NCI-H146 (cell line): ENCODE measurements at places on chromosomes 7 and 10.
A peak's percentile ranks its signal among the peaks of the same experiment; 100 is the strongest.

DNA sequence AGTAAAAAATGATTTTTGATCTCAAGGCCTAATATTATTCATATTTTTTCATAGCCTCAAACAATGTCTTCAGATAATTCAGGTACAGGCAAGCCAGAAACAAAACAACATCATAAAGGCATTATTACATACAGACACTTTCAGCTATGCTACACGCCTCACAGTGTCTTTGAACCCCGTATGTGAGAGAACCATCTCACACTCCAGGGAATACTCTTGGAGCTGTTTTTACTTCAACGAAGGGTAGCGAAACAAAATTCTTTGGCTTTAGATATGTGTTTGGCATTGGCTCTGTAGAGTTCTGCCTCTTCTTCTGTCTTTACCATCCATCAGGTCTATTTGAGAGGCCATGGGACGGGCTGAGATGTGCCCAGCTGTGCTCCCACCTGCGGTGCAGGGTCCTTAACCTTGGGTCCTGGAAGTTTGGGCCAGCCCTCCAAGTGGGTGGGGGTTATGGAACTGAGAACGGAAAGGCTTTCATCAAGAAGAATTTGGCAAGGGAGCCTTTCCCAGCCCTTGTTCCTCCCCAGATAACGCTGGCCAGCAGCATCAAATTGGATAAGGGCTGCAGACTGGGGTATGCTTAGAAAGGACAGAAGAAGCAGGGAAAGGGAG is 276.9 kb downstream of the TCF7L2 start:
- DNase-seq: no peak

GRCh38 chr7:158005531-158005930 is 582.1 kb downstream of the PTPRN2 start:
- no peak for DNase-seq

- peak; percentile 48 for DNase-seq
Measured at GRCh38 chr7:33334349-33334748, 205.0 kb downstream of the BBS9 start.

DNA sequence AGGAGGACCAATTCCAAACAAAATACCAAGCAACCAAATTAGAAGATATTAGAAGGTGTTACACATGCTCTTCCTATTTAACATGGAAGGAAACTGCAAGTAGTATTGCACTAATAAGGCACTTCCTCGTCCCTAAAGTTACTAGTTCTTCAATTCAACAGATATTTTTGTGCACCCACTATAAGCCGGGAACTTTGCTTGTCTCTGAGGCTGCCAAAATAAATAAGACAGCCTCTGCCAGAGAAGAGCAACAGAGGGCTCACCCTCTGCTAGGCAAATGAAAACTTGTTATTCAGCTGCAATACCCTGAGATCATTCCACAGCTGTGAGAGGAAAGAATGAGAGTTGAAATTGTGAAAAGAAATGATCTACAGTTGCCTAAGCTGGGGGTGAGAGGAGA is 37.4 kb upstream of the GSAP start:
- no peak for DNase-seq

GRCh38 chr10:116879817-116880216 is 30.5 kb downstream of the ENO4 start:
- no peak for DNase-seq

- no peak for DNase-seq
Measured at GRCh38 chr7:153091477-153091876, 331.9 kb downstream of the ACTR3B start.

- DNase-seq: no peak
Measured at GRCh38 chr10:91800756-91801155, 2.5 kb downstream of the TNKS2 start.

- no peak for DNase-seq
Measured at GRCh38 chr10:128721963-128722445, 595.8 kb upstream of the MKI67 start.

- DNase-seq: peak; percentile 53
Measured at GRCh38 chr7:102404005-102404861, 8.1 kb downstream of the PRKRIP1 start.

DNA sequence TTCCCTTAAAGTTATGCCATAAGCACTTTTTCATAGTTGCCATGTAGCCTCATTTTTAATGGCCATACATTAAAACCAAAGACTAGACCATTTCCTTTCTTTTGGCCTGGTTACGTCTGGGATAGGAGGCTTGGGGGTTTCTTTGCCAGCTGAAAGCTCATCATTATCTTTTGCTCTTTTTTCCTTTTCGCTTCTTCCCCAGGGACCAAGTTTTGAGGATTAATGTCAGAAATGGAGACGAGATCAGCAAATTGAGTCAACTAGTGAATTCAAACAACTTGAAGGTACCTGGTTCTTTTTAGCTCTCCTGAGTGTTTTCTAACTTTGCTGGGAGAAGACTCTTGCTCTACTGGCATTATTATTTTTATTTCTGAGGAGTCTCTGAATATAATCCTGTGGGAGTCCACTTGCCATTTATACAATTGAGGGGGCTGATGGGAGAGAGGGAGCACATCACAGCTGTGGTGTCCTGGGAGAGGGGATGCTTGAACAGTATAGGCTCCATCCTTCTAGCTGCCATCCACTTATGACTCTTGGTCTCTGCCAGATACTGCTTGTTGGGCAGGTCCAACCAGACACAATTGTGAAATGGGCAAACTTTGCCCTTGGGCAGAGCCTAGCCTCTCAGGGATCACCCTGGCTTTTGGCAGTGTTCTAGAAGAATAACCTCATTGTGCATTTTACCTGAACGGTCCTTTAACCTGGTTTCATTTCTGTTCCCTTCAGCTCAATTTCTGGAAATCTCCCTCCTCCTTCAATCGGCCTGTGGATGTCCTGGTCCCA is 5.8 kb downstream of the CPA4 start:
- no peak for DNase-seq

- no peak for DNase-seq
Measured at GRCh38 chr7:113217314-113217713, 99.0 kb upstream of the SMIM30 start.

GRCh38 chr10:26939290-26939961 is 78.7 kb upstream of the ABI1 start:
- DNase-seq: no peak

- peak; percentile 55 for DNase-seq
Measured at GRCh38 chr7:138008588-138009349, 6.9 kb upstream of the CREB3L2 start.

DNA sequence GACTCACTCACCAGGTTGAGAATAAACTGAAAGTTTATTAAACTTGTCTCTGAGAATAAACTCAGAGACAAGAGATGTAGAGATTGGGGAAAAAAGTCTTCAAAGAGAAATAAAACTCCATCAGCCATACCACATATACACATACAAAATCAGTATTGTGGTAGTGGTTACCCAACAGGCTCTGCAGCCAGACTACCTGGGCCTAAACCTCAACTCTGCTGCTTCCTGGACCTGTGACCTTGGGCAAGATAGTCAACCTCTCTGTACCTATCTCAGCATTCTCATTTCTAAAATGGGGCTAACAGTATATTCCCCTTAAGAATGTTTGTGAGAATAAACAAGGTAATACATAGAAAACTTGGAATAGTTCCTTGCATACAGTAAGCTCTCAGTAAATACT is 15.3 kb downstream of the TPK1 start:
- no peak for DNase-seq

DNA sequence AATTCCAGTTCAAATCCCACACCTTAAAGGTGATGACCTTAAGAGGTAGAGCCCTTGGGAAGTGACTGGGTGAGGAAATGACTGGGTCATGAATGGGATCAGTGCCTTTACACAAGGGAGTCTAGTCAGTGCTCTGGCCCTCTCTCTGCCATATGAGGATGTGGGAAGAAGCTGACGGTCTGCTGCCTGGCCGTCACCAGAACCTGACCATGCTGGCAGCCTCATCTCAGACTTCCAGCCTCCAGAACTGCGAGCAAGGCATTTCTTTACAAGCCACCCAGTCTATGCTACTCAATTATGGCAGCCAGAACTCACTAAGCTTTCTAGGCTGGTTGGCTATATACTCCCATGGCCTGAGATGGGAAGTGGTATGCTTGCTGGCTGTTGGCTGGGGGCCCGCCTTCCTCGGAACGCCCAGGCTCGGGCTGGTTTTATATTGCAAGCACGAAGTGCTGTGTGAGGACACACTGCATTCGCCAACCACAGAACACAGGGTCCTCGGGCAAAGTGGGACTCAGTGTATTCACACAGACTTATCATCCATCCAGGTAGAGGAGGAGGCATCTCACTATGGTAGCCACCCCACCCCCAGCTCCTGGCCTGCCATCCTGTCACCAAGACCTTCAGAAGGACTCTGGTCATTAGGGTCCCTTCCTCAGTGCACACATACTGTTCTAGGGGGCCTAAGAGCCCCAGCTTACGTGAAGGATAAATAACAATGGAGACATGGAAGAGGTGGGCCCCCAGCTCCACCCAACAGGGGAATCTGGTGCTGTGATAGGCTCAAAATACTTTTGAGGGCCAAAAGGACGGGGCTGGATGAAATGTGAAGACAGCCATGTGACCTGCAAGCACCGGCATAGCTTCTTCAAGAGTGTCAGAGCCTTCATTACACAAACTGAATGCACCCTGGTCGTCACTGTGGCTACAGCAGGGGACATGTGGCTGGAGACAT is 49.0 kb downstream of the ZRANB1 start:
- no peak for DNase-seq

- DNase-seq: no peak
Measured at GRCh38 chr10:4848356-4849041, 22.5 kb downstream of the AKR1E2 start.

GRCh38 chr10:12465385-12466136 is 116.2 kb downstream of the CAMK1D start:
- no peak for DNase-seq

- DNase-seq: no peak
Measured at GRCh38 chr10:69045441-69046300, 42.2 kb upstream of the SRGN start.

DNA sequence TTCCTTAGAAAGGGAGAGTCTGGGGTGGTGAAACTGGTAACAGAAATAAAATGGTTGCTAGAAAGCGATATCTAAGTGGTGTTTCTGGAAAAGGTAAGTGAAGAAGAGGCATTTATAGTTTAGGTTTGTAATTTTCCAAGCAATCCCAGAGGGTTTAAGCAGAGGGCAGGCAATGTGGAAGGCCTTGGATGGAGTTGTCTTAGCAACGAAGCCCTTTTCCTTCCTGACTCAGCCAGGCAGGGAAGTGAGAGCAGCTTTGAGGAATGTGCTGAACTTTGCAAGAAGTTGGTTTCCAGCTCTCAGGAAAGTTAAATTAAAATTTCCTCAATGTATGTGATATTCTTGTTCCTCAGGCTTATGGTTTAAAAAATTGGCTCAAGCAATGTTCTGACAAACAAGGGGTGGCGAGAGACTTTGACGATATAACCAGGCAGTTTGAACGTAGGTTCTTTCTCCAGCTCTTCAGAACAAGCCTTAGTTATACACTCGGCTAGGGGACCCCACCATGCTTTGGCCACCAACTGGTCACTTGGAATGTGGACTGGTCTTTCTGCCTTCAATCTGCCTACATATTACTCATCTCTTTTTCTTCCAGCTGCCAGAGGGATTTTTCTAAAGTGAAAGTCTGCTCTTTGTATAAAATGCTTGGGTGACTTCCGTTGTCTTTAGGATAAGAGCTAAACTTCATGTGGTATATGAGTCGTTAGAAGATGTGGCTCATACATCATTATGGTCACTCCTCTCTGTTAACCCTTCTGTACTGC is 66.9 kb upstream of the SLC25A13 start:
- DNase-seq: no peak

- no peak for DNase-seq
Measured at GRCh38 chr7:101238226-101239182, 902 bp upstream of the CLDN15 start.
